ENCODE measurements at places on chromosomes 13 and 19.
A peak's percentile ranks its signal among the peaks of the same experiment; 100 is the strongest.

DNA sequence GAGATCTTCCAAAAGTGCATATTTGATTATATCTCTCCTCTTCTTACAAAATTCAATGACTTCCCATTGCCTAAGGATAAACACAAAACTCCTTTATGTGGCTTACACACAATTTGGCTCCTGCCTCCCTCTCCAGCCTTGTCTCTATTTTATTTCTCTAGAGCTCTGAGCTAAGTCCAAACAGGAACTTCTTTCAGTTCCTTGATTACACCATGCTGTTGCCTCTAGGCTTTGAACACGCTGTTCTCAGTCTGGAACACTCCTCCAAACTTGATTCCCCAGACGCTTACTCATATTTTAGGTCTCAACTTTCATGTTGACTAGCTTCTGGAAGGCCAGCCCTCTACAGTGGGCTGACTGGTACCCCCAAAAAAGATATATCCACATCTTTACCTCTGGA, 258.5 kb downstream of the COG6 start:
- no peak for DNase-seq

DNA sequence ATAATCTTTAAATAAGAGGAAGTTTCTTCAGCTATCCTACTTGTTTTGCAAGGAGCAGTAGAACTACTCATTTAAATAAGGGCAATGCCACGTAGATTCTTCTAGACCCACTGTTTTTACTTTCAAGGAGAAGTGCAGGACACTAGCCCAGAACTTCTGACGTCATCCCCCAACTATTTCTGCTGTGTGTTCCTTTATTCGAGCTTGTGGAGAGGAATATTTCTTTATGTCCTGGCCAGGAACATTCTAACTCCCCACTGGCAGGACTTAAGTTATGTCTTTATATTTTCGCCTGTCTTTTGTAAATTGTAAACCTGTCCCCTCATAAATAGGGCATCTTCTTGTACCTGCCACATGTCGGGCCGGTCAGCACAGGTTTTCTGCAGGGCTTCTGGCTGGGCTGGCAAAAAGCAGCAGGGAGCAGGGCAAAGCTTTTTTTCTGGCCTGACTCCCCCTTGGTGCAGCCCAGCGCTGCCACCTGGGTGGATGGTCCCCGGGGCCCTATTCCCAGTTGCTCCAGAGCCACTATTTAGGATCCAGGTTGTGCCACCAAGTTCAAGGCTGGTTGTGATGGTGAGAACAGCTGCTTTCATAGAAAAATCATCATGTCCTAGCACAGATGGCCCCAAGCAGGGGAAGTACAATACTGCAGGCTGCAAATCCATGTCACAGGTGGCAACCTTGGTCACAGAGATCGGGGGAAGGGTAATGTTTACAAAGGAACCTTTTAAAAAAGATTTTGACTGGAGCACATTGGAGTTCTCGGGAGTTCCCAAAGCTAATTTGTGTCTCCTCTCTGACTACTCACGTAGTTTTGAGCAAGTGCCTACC, 1.8 kb downstream of the MBNL2 start:
- peak; percentile 7 for DNase-seq

GRCh38 chr13:42905579-42905978, 86.5 kb downstream of the EPSTI1 start:
- DNase-seq, result no peak

DNA sequence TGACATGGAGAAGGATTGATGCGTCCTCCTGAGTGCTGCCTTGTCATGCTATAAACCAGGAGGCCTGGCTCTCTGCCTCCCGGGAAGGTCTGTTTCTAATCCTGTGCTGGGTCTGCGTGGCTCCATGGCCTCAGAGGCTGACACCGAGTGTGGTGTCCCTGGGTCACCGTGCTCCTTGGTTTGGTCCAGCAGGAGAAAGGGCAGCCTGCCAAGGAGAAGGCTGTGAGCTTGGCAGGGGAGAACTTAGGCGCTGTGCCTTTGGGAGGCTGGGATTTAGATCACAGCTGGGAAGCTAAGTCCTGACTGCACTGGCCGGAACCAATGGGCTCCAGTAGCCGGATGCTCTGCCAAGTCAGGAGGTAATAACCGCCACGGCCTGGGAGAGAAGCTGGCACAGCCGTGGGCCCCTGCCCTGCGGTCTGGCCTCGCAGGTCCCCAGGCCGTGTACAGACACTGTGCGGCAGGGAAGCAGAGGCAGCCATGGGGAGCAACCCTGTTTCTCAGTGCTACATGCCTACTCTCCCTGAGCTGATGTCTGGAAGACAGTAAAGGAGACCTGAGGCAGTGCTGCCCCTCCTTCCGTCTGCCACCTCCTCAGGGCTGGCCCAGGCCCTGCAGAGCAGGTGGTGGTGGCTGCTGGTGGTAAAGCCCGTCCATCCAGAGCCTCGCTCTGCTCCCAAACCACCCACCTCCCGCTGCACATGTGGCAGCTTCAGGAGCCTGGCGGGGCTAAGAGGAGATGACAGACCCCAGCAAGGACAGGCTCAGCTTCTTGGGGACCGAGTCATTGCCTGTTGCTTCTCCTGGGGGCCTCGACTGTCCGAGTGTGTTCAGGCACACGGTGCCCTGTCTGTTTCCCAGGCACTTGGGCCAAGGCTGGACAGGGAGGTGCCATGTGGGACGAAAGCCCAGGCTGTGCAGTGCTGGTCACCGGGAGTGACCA, 44.9 kb downstream of the C13orf46 start:
- DNase-seq, result no peak

- DNase-seq, result no peak
These were observed 748.8 kb downstream of the LIG4 start for GRCh38 chr13:107466326-107467099.

DNA sequence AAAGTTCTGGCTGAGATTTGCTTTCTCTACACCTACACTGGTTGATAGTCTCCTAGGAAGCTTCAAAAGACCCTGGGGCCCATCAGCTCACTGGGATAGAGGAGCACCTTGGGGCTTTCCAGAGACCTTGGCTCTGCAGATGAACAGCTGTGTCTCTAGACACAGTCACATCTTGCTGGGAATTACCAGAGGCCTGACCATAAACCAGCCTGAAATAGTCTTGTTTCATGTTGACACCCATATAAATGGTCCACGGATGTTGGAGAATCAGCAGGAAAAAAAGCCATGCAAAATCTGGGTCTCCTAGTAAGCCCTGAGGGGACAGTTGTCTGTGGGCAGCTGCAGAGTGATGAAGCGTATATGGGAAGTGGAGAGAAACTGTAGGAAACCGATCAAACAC, 207.6 kb downstream of the DNAJC15 start:
- DNase-seq, result no peak
